ENCODE measurements at places on chromosomes 4 and X. TPM values are rescaled to one million over a fixed set of nuclear protein-coding genes. Genes with fewer than 3 reads are reported as not detected.
A peak's percentile ranks its signal among the peaks of the same experiment; 100 is the strongest.

Gene NDP
- 29.2 TPM for total RNA-seq

DNA sequence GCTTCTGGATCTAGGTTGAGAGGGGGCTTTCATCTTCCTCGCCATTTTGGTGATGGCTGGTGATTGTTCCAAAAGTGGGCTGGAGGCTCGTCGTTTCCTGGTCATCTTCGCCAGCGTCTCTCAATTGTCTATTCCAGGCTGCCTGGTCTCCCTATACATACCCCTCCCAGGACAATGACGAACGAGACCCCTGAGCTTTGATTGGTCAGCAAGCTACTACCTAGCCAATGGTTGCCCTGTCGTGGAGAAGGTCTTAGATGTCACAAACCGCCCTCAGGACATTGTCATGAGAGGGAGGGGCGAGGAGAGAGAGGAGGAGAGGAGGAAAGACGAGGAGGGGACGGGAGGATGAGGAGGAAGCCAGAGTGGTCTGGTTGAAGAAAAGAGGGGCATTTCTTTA is 7.7 kb upstream of the MAGEA4 start:
- no peak for DNase-seq

- peak; percentile 91 for DNase-seq
Measured at GRCh38 chrX:14963447-14964236, 90.4 kb downstream of the MOSPD2 start.

GRCh38 chrX:139508099-139508498 is 22.4 kb upstream of the F9 start:
- DNase-seq: no peak

Gene RBM41
- 11.3 TPM for total RNA-seq

DNA sequence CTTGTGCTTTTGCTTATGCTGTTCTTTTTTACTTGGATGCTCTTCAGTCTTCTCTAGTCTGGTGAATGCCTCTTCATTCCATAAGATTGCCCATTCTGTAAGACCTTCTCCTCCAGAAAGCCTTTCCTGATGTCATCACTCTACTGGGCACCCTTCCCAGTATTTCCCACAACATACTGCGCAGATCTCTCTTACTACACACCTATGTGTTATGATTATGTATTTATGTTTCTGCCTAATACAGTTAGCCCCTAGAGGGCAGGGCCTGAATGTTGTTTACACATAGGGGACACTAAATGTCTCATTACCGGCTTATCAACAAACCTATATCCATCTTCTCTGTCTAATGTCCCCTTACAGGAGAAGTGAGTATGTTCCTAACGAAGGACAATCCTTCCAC is 21.1 kb downstream of the AIFM1 start:
- no peak for DNase-seq

- DNase-seq: no peak
Measured at GRCh38 chr4:150395872-150396271, 186.1 kb upstream of the MAB21L2 start.

DNA sequence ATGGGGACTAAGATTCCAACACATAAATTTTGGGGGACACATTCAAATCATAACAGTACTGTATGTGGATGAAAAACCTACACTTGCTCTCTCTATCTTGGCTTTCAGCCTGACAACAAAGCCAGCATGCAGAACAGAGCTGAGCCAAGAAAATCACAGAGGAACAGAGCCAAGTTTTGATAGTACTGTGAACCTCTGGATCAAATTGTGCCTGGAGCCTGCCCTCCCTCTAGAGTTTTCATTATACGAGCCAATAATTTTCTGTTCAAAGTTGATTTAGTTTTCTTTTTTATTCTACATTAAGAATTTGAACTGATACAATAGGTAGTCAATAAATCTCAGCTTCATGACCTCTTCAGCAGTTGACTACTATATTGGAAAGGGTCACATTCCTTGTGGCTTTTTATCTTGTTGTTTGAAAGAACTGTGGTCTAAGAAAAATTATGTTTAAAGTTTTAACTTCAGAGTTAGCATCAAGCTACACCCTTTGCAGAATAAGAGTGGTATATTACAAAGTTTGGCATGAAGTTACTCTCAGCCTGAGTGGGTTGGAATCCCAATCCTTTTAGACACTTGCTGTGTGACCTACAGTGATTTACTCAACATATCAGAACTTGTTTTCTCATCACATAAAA is 31.1 kb downstream of the GRID2 start:
- no peak for DNase-seq

GRCh38 chrX:42846741-42847140 is 68.8 kb upstream of the PPP1R2C start:
- DNase-seq: peak; percentile 7

- peak; percentile 14 for DNase-seq
Measured at GRCh38 chr4:30399476-30399875, 320.7 kb upstream of the PCDH7 start.

DNA sequence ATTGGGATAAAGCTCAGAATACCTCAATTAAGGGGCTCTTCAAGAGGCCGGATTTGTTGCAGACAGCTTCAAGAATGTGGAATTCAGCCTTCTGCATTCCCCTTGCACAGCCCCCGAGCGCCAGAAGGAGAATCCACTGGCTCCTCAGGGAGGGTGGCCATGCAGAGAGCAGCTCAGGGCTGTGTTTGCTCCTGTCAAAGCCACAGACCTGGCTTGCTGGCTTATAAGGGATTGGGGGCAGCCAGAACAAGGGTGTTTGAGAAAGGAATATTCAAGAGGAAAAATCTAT is 36.8 kb downstream of the ING2 start:
- no peak for DNase-seq

- DNase-seq: no peak
Measured at GRCh38 chrX:24343719-24344118, 16.7 kb upstream of the SUPT20HL1 start.

Gene WDR17
- 0.86 TPM for total RNA-seq

DNA sequence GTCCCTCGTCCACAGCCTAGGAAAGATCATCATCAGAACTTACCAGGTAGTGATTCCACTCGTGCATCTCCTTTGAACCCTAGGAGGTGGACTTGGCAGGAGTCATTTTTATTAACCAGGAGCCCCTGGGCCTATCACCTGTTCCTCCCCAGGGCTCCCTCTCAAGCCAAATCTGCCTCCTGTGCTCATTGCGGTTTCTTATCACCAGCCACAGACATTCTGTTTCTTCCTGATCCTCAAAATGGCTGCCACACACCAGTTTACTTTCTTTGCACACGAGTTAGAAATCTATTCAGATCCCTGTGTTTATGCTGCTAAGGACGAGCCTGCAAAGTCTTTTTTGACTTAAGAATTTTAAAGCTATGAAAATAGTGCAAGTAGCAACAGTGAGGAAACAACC is 354.5 kb upstream of the BOD1L1 start:
- no peak for DNase-seq

- DNase-seq: peak; percentile 13
Measured at GRCh38 chrX:27336466-27337091, 126.6 kb downstream of the PPP4R3C start.

DNA sequence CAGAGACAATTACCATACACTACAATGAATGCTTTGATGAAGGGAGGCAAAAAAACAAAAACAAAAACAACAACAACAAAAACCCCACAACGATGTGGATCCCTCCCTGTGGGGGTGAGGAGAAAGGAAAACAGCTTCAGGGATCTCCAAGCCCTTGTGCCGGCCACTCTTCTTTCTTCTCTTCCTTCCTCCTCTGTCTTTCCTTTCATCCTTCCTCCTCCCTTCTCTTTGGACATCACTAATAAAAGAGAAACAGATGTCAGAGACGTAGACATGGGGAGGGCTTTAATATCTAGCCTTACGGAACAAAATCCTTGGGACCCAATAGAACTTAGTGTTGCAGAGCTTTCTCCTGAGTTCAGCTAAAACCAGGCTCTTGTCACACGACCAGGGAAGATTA is 18.8 kb upstream of the STX18 start:
- DNase-seq: no peak

- no peak for DNase-seq
Measured at GRCh38 chrX:2782171-2782570, 30.3 kb downstream of the XG start.

DNA sequence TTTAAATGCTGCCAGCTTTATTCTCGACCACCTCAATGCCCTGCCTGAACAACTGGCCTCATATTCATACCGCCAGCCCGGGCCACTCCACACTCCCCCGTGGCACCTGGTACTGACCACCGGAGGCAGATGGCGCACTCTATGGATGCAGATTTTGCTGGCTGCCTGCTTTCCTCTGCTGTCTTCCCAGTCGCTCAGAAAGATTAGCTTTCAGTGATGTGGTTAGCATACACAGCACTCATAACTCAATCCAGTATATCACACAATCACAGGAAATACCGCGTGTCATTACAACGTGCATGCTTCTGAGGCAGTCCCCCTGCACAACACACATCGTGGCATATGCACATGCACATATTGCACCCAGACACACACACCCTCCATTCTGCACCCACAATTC is 147.2 kb upstream of the BCOR start:
- peak; percentile 35 for DNase-seq

- DNase-seq: no peak
Measured at GRCh38 chr4:33073811-33074210, 2353.6 kb downstream of the PCDH7 start.

- no peak for DNase-seq
Measured at GRCh38 chrX:41895826-41896225, 27.5 kb downstream of the CASK start.

Gene EDNRA
- total RNA-seq: 6.5 TPM

- peak; percentile 20 for DNase-seq
Measured at GRCh38 chr4:84319124-84319523, 180.0 kb downstream of the NKX6-1 start.

DNA sequence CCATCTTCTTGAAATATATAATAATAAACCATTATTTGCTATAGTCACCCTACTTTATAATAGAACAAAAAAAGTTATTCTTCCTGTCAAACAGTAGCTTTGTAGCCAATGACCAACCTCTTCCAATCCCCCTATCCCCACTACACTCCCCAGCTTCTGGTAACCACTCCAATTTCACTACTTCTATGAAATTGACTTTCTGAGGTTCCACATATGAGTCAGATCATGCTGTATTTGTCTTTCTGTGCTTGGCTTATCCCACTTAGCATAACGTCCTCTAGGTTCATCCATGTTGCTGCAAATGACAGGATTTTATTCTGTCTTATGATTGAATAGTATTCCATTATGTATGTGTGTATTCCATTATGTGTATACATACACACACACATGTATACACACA is 809.7 kb upstream of the NDST4 start:
- DNase-seq: no peak

GRCh38 chr4:2942532-2943363 is 20.5 kb downstream of the NOP14 start:
- no peak for DNase-seq

Gene NXF2B
- total RNA-seq: 0.02 TPM

DNA sequence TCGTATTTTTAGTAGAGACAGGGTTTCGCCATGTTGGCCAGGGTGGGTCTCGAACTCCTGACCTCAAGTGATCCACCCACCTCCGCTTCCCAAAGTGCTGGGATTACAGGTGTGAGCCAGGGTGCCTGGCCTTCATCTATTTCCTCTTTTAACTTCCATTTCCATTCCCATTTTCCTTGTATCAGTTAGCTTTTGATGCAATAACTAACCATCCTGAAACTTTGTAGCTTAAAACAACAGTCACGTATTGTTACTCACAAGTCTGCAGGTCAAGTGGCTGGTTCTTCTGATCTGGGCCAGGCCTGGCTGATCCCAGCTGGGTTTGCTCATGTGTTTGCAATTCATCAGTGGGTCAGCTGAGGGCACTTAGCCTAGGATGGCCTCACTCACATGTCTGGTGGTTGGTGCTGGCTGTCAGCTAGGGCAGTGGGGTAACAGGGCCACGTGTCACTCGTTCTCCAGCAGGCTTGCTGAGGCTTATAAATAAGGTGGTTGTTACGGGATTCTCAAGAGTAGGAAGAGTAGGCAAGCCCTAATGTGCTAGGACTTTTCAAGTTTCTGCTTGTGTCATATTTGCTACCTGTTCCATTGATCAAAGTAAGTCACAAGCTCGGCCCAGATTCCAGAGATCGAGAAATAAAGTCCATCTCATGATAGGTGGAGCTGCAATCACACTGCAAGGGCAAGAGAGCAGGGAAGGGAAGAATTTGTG is 88.2 kb downstream of the SOWAHB start:
- DNase-seq: no peak

DNA sequence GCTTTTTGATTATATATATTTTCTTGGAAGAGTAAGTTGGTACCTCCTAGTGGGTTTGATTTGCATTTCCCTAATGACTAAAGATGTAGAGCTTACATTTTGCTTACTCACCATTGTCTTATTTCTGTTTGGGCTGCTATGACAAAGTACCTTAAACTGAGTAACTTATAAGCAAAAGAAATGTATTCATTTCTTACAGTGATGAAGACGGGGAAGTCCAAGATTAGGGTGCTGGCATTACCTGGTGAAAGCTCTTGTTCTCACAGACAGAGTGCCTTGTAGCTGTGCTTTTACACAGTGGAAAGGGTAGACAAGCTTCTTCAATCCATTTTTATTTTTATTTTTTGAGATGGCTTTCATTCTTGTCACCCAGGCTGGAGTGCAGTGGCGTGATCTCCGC is 229.2 kb upstream of the AGA start:
- DNase-seq: no peak

Gene TMEM150C
- 1.8 TPM for total RNA-seq

DNA sequence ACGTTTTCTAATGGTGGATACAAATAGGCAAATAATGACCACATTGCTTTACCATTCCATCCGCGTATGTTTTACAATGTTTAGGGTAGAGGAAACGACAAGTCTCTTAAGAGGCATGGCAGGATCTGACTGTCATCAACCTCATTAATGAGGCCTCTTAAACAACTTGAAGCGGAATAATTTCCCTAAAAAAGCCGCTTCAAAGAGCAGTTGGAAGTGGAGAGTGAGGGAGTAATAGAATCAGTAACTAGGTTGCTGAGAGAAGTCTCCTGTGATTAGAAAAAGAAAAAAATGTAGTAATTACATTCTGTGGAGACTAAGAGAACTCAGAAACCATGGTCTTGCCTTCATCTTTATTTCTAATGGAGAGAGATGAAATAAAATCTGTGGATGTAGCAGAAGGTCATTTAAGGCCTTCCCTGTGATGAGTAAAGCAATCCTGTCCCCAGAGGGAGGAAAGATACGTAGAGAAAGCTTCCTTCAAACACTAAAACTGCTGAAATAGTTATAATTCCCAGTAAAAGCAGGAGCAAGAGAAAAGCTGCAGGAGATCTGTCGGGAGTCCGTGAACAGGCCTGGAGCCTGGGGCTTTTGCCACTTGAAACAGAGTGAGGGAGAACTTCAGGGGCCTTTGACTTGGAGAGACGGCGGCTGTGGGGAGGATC is 11.1 kb upstream of the SEPSECS start:
- no peak for DNase-seq

DNA sequence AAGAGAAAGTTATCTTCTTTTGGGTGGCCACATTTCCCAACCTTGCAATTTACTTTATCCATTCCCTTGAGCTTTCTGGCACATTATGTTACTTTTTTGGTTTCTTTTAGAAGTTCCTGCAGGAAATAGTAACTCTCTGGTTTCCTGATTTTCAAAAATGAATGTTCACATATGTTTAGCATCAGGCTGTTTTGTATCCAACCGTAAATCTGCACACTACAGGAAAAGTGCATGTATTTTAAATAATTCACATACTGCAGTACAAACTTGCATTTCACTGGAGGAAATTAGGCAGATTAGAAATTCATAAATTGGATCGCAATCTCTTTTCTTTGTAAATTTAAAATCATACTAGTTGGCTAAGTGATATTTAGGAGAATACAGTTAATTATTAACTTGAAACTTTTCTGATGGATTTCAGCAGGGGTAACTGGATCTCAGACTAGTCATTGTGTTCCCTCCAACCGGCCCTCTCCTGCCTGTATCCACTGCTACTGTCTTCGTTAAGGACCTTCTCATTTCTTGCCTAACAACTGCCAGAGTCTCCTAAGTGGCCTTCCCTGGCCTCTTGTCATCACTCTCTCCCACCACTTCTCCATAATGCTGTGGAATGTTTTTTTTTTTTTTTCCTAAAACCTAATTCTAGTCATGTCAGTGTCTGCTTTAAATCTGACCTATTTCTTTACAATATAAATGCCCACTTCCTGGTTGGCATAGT is 137.2 kb downstream of the UNC5C start:
- no peak for DNase-seq

All from M059J (cell line).